Kidney epithelial cell (primary cell): ENCODE measurements at places on chromosomes 3 and 15. TPM values are rescaled to one million over a fixed set of nuclear protein-coding genes. Genes with fewer than 3 reads are reported as not detected.

The MESP2 gene
- 0.27 and 0.29 TPM in 2 replicates for total RNA-seq

The TLR9 gene
- not detected in 2 replicates for total RNA-seq

The IGF1R gene
- total RNA-seq, result 62.7 and 68.4 TPM in 2 replicates

The C3orf22 gene
- total RNA-seq, result not detected in 2 replicates

The SLC9C1 gene
- 2.2 TPM in 1 of 2 replicates, not detected in the other for total RNA-seq
